Breast epithelium (tissue), 4 donors: ENCODE measurements at places on chromosomes 4 and X. TPM values are rescaled to one million over a fixed set of nuclear protein-coding genes. Genes with fewer than 3 reads are reported as not detected.

Gene TMPRSS11E
- 1.3 TPM for total RNA-seq

Gene DGKQ
- total RNA-seq = 9.4 TPM

Gene AKAP14
- not detected for total RNA-seq

Gene AP1S2
- total RNA-seq = 56.5 TPM

Gene RTL5
- 5.0 TPM for total RNA-seq

Gene VCX2
- total RNA-seq = not detected

Gene CFAP97
- 42.4 TPM for total RNA-seq

Gene KIT
- 75.4 TPM for total RNA-seq

DNA sequence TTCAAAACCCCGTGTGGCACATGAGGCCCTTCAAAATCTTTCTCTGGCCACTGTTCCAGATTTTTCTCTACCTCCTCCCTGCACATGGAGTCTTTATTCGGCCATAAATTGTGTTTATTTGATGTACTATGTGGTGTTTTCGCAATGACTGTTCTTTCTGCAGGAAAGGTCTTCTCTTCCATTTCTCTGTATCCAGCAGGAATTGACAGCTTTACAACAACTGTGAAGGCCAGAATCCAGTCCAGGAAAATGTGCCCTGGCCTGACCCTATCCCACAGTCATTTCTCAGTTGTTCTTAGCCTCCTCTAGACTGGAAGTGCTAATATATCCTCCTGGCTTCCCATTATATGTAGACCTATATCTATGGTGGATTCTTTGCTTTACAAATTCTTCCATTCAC, 191.4 kb downstream of the COL25A1 start:
- DNase-seq = no peak

DNA sequence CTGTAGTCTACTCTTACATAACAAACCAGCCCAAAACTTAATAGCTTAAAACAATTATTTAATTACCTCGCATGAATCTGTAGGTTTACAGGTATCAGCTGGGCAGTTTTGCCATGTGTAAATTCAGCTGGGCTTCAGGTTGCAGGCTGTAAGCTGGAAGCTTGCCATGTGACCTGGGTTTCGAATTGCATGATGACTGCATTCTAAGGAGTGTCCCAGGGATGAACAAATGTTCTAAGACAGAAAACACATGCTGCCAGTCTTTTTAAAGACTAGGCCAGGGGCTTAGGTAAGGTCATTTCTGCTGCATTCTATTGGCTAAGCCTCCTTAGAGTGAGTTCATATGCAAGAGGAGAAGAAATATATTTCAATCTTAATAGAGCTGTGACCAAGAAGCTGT, 44.8 kb downstream of the GRIA2 start:
- DNase-seq = no peak

GRCh38 chr4:186666252-186666651, 57.4 kb downstream of the FAT1 start:
- no peak for DNase-seq

GRCh38 chr4:48360285-48361011, 19.1 kb downstream of the SLAIN2 start:
- DNase-seq = no peak

GRCh38 chr4:110778521-110778920, 155.6 kb upstream of the PITX2 start:
- DNase-seq = no peak

GRCh38 chr4:12852338-12853307, 631.5 kb downstream of the RAB28 start:
- no peak for DNase-seq

GRCh38 chr4:56129431-56129861, 180.7 kb downstream of the CEP135 start:
- no peak for DNase-seq

DNA sequence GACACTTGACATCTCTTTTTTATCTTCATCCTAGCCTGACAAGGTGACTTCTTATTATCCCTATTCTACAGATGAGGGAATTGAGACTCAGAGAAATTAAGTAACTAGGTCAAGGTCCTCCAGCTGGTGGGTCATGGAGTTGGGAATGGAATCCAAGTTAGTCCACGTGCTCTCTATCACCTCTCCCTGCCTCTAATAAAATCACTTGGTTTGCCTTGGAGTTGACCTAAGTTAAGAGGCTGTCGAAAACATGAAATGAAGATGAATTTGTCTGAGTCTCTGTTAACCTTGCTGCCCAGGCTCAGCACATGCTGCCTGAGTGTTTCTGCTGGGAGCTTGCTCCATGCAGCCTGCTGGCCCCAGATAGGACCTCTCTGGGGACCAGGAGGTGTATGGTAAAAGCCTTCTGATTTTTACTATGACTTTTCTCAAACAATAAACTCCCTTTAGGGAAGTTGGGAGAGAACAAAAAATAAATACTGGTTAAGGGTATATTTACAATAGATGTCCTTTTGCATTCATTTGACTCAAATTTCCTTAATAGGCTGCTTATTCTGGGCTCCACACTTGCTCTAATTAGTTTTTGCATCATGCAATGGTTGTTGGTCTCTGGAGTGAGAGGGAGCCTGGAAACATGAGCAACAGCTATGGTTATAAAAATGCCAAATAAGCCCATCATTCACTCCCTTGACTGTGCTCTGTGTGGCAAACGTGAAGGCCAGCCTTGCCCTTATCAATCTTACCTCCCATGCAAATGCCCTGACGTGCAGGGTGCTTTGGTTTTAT, 61.6 kb upstream of the DHX15 start:
- DNase-seq = no peak

DNA sequence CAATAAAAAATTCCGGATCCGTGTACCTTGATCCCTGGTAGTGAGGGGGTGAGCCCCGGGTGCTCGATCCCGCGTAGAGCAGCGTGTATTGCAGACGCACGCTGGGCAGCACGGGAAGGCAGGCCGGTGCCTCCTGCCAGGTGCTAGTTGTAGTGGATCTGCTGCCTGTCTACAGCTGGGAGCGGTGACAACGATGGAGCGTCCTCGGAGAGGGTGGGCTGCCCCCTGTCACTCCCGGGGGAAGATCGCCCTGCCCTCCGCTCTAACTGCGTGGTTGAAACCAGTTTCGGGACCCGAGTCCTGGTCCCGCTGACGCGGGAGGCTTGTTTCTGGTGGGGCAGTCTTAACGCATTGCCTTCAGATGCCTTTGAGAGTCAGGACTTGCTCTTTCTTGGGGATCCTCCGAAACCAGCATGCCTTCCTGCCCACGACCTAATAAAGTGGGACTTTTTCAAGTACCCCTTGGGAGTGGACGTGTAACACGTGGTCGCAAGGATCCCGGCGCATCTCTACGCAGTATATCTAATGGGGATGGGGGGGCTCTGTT, 2.7 kb upstream of the NKX6-1 start:
- no peak for DNase-seq

DNA sequence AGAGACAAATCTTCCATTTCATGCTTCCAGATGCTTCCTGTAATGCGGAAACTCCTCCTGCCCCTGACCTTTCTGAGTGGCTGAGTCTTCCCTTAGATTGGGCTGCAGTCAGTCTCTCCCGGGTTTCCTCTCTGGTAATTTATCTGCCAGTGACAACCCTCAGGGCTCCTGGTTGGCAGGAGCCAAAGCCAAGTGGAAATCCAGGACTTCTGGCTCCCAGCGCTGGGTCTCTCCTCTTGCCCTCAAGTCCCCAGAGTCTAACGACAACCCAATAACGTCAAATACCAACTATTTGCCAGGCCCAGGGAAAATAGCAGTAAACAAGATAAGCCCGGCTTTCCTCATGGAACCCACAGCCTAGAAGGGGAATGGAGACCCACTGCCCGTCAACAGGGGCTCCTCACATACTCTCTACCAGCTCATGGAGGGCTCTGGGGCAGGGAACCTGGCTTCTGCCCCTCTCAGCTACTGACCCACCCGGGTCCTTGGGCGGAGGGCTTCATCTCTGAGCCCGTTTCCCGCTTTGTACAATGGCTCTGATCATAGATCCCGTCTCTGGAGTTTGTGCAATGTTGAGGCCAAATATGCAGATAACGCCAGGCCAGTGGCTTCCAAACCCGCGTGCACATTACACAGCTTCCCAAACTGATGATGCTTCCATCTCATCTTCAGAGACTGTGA, 1.1 kb upstream of the TBC1D14 start:
- no peak for DNase-seq

DNA sequence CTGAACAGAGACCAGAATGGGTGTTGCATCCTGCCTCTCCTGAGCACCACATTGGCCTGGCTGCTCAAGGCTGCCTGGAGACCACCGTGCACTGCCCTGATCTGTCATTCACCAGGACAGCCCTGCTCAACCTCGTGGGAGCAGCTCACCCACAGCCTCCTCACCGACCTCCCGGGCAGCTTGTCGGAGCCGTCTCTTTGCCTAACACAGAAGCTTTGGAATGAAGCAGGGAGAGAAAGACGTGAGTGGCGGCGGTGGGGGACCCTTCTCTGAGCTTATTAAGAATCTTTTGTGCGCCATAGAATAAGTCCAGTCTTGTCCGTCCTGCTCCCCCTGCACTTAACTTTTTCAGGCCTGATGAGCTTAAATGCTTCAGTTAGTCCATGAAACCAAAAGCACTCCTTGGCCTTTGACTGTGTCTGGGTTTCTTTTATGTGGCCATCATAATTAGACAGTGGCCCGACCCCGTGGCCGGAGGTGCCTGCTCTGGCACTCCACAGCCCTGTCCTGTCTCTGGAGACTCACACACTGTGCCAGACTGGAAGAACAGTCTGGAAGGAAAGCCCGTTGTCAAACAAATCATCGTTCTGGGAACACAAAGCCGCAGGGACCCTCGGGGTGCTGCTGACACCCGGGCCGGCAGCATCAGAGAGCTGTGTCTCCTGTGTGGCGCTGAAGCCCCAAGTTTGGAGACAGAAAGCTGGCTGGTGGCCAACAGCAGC, 192.8 kb downstream of the BCOR start:
- DNase-seq = no peak

DNA sequence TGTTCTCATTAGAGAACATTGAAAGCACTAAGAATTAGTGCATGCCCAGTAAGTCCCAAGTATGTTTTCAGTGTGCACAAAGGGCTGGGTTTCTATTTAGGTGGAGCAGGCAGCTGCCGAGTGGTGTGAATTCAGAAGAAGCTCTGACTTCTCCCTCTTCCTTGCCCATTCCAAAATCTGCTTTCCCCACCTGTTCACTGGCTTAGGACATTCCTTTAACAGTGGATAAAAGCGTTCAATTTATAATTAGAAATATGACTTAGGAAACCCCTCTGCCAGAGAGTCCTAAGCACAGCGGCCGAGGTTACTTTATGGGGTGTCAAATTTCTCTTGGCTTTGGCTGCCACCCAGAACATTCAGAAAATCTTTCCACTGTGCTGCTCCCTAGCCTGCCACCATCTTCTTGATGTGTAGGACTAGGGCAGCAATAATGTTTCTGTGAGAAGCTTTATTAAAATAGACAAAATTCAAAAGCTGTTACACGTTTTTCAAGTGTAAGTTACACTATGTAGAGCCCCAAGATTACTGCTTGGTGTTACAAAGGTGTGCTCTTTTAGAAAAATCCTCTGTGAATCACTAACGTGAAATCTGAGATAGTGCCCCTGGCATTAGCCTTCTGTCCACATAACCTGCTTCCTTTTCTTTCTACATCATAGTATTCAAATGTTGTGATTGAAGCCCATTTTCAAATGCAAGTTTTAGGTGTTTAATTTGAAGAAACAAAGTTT, 191.6 kb upstream of the ANKRD50 start:
- no peak for DNase-seq

DNA sequence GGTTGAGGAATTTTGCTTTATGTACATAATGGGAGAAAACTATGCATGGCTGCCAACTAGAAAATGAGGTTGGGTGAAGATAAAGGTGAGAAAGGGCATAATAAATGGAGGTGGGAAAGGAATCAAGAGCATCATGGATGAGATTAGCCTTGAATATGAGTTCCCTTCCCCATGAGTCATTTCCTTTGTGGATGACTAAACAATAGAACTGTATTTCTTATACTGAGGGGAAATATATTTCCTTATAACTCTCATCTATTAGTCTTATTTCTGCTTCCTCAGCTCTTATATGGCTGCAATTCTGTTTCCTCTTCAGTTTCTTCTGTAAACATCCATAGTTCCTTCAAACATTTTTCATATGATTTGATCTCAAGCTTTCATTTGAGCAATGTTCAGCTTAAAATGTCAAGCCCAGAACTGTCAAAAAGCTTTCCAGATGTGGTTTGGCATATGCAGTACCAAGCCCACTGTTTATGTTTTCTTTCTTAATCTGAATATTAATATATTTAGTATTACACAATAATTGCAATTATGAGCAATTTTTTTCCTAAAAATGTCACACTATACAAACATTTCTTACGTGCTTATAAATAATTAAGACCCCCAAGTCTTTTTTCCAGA, 100.7 kb upstream of the GRPR start:
- no peak for DNase-seq

DNA sequence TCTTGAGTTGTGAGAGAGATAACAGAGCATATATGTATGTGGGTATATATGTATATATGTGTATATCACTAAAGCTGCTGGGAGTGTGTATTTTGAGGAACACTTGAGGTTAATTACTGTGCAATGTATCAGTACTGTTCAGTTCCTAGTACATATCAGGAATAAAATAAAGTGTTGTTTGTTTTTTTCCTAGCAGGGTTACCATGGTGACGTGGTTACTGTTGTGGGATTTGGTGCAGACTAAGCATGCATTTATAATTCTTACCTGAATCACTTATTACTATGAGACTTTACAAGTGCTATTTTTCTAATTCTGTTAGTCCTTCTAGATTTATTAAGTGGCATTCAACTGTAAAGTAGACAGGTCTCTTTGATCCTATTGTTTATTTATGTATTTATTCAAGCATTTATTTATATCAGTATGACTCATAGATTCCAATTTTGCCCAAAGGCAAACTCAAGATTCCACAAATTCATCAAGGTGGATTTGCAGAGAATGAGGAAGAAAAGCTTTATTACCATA, 26.9 kb upstream of the BEX4 start:
- DNase-seq = no peak

DNA sequence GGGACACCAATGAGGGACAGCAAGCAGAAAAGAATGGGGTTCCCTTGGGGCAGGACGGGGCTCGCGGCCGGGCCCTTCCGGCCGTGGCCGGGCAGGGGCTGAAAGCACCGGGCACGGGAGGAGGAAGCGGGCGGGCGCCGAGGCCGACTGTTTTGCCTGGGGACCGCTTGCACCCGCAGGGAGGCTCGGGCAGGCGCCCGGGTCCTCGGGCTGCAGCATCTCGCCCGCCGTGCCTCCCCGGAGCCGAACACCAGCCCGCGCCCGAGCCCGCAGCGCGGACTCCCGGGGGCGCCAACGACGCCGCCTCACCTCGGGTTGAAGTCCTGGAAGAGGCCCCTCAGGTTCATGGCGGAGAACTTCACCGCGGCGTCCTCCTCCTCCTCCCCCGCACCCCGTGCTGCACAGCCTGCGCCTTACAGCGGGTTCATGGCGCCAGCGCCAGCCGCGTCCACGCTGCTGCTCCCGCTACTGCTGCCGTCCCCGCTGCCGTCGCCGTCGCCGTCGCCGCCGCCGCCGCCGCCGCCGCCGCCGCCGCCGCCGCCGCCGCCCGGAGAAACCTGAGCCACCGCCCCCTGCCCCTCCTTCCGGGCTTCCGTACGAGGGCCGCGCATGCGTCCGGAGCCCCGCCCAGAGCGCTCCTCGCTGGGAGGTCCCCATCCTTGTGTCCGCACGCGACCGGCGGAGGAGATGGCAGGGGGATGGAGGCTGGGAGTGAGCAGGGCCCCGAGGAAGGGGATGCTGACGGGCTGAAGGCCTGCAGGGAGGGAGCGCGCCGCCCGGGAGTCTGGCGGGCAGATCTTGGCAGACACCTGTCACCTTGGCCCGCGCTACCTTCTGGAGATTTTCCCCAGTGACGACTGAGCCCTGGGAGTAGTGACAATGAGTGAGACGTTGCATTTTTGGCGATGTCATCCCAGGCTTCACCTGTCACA, at the start of gene TMEM185A:
Gene TMEM185A, minus strand, starts transcription at position 559 of the 932 bp plus-strand sequence. Its CDS starts 212 bp downstream, at position 347.
- peak; percentile 57 for DNase-seq

GRCh38 chrX:115367951-115368350, 78.4 kb downstream of the LUZP4 start:
- DNase-seq = no peak

GRCh38 chr4:146040623-146041022, 102.0 kb upstream of the ZNF827 start:
- no peak for DNase-seq
